ENCODE measurements at places on chromosomes 7 and 10.

- no peak for DNase-seq
These were observed 244.0 kb downstream of the SKAP2 start for GRCh38 chr7:26620352-26620751.

GRCh38 chr7:27392477-27392876 is 149.9 kb downstream of the EVX1 start:
- no peak for DNase-seq

DNA sequence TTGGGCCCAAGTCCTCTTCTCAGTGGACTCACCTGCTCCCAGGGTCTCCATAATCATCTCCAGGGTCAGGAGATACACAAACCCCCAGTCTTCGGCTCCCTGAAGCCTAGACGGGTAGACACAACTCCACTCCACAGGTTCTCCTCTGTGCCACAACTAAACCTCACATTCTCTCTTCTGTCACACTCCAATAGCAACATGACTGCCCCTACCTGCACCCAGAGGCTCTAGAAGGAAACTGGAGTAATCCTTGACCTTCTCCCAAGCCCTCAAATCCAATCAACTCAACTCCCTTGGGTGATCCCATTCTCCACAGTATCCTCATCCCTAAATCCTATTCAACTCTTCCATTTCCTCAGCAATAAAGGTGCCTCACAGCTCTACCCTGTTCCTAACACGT is 16.2 kb downstream of the HNRNPF start:
- DNase-seq = no peak

- no peak for DNase-seq
These were observed 10.9 kb upstream of the PLAU start for GRCh38 chr10:73900064-73900463.

Data from germinal center (tissue), 1 donor.